ENCODE measurements at places on chromosomes 3 and 15.
A peak's percentile ranks its signal among the peaks of the same experiment; 100 is the strongest.

- peak; percentile 41 for DNase-seq
These were observed 18.7 kb downstream of the LRTM1 start for GRCh38 chr3:54909191-54909590.

GRCh38 chr3:110957247-110958025, 114.2 kb upstream of the NECTIN3 start:
- DNase-seq = no peak

- DNase-seq = no peak
These were observed 8.6 kb downstream of the NT5DC2 start for GRCh38 chr3:52524752-52525679.

GRCh38 chr3:188156056-188156455, 2.1 kb downstream of the LPP start:
- no peak for DNase-seq

DNA sequence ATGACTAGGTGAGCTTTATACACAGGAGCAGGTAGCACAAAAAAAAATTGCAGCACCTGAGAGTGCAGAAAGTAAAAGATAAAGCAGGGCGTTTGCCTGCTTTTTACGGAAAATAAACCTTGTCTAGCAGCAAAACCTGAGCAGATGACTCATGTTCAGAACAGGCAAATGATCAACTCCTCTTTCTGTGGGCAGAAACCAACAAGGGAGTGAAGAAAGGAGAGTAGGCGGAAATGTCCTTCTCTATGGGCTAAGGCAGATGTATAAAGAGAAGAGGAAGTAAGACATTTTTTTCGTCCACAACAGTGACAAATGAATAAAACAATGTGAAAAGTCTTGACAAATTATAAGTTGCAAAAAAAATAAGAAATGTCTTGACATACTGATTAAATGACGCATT, 24.5 kb upstream of the GMNC start:
- DNase-seq = no peak

DNA sequence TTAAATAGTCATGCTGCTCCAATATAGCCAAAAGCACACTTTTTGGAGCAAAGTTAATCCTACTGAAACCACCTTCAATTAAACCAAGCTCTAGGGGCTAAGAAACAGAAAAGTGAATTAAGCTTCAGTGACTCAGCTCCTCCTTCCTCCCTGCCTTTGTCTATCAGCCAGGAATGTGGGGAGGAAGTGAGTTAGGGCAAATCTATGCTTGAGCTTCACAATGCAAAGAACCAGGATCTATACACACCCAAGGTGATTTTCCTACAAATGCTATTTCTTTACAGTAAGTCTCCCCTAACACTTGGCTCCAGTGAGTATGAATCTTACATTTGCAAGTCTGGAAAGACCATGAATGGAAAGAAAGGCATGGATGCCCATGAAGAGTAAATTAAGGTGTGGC, 212.1 kb downstream of the P3H2 start:
- no peak for DNase-seq

DNA sequence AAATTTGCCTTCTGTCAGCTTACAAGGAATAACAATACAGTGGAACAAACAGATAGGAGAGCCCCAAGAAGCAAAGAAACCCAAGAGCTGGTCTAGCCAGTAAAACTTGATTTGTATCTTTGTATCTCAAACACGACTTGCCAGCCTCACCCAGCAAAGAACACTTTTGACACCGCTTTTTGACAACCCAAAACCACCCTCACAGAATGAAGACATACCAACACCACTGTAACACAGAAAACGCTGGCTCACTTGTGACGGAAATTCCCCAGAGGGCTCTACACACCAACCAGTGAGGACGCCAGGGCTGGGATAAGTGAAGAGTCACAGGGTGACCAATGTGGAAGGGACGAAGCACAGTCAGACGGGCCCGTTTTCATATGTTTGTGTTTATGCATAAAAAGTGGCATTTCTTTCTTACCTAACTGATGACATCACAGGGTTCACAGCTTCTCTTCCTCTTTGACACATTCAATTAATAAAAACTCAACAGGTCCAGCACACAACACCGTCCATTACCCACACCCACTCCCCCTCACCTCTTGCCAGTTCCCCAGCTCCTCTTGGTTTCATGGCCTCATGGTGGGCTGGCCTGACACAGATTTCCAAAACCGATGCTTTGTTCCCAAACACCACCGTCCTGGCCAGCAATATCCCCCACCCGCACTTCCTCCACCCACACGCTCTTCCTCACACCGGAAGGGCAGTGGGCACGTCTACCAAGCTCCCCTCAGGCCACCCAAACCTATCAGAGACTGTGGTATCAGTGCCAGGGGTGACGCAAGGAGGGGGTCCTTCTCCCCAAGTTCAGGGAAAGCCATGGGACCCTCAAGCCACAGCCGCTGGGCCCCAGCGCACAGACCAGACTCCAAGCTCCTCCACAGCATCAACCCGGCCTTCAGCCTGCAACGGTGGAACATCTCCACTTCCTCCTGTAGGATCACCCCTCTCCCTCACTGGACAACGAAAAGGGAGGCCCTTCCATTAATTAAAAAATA, 94.2 kb downstream of the ADAMTS17 start:
- DNase-seq = no peak

GRCh38 chr15:69072906-69073305, 58.4 kb downstream of the NOX5 start:
- DNase-seq = no peak

DNA sequence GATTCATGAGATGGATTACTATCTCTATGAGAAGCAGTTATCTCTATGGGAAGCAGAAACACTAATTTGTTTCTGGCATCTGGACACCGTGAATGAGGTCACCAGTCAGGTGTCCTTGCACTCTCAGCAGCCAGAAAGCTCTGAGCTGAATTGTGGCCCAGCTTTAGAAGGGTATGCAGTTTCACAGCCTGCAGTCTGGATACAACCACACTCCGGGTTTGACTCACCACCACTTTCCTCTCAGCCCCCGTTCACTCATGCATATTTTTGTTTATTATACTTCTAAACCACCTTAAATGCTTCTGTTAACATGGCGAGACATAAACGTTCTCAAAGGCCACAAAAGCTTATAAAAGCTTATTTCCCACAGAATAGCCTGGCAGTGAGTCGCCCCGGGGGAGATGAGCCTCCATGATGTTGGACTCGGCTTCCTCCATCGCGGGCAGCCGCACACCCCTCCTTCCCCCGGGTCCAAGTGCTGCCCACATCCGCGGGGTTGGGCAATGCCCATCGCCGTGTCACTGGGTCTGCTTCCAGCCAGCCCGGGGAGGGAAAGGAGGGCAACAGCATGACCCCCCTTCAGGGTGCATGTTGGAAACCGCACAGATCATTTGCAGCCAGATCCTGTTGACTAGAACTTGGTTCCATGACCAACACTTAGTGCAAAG, 16.8 kb upstream of the SLC41A3 start:
- DNase-seq = no peak

DNA sequence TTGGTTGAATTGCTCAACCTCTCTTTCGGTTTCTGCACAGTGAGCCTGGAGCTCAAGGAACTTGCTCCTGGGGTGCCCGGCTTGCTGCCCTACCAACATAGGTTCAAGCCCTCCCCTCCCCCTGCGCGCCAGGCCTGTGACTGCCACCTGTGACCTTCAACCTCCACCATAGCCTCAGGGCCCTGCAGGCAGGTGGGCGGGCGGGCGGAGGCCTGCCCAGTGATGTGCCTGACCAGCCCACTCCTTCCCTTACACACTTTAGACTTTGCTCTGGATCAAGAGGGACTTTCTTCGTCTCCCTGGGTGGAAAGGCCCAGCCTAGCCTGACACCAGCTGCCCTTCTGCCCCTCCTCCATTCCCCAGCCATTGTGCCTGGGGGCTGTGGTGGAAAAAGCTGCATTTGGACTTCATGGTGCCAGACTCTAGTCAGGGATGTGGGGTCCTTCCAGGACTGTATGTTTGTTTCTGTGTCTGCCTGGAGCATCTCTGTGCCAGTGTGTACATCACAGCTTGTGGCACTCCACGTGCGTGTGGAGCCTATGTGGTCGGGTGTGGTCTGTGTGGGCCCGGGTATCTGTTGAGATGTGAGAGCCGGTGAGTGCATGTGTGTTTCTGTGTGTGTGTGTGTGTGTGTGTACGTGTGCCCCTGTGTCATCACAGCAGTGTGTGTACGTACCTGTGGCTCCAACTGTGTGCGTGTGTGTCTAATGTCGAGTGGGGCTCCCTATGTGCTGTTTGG, 9.5 kb downstream of the PRKCD start:
- DNase-seq = no peak

GRCh38 chr3:32292085-32292796, 53.8 kb downstream of the CMTM8 start:
- DNase-seq = no peak

DNA sequence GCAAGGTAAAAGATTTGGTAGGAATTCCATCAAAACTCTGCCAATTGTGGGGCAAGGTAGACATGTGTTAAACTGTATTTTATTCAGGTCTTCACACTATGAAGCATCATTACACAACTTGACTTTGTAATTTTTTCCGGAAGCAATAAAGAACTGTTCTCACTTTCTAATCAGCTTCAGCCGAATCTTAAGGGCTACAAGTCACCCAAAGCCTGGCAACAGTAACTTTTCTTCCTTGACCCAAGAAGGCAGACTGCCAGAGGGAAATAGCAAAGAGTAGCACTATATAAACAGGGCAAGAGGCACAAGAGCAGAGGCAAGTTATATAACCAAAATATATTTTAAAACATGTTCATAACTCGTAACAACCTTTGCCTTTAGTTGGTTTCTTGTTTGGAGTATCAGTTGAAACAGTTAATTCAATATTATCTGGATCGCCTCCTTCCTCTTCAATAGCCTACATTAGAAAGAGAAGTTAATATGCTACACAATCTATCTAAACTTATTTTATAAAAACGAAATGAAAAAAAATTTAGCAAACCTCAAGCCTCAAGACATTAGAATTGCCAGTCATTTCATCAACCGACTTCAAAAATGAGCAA, 1.4 kb downstream of the SLTM start:
- no peak for DNase-seq

DNA sequence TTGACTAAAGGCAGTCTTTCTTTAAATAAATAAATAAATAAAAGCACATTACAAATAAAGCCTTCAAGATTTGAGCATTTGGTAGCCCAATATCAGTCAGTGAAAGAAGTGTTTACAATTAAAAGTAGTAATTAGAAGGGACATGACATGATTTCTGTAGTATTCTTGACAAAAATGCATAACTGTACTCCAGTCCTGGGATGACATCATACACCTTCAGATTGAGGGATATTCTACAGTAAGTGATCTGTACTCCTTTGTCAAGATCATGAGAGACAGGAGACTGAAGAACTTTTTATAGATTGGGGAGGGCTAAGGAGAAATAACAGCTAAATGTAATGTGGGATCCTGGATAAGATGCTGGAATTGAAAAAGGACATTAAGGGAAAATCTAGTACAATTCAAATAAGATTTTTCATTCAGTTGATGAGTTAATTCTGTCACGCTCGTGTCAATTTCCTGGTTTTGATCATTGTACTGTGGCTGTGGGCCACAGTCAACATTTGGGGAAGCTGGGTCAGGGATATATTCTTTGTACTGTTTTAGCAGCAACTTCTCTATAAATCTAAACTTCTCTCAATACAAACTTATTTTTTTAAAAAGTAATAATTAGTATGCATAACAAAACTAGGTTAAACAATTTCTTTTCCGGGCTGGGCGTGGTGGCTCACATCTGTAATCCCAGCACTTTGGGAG, 314.8 kb downstream of the PTPRG start:
- no peak for DNase-seq

DNA sequence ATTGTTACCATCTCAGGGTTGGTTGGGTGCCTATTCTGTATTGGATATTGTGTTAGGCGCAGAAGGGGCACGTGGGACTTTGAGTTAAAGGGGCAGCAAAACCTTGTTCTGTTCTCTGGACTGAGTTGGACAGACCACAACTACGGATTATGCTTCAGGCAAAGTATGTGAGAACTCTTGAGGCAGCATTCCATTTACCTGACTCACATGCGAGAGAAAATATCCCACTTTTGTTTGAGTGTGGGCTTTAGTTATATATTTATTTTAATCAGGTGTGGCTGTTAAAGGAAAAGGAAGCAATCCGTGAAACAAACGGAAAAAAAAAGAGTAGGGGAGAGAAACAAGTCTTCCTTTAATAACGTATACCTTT, 627 bp upstream of the PLS1 start:
- no peak for DNase-seq

- DNase-seq = peak; percentile 11
These were observed 1.1 kb upstream of the INTS14 start for GRCh38 chr15:65611888-65612615.

DNA sequence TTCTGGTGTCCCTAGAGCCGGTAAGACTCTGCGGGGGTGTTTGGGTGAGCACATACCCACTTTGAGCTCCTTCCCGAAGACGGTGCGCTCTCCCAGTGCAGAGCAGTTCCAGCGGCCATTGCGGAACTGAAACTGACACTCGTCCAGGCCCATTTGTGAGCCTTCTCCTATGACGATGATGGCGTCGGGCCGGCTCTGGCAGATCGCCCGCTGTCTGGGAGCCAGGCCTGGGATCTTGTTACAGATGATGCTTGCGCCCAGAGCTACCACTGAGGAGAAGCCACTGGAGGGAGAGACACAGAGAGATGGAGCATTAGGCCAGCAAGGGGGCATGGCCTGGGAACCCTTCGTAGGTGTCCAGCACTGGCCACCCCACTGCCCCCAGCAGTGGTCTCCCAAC, 5.0 kb downstream of the WNT7A start:
- DNase-seq = no peak

- no peak for DNase-seq
These were observed 1.3 kb upstream of the CBLB start for GRCh38 chr3:105869861-105870755.

GRCh38 chr3:52140769-52141168, 13.5 kb downstream of the POC1A start:
- DNase-seq = no peak

DNA sequence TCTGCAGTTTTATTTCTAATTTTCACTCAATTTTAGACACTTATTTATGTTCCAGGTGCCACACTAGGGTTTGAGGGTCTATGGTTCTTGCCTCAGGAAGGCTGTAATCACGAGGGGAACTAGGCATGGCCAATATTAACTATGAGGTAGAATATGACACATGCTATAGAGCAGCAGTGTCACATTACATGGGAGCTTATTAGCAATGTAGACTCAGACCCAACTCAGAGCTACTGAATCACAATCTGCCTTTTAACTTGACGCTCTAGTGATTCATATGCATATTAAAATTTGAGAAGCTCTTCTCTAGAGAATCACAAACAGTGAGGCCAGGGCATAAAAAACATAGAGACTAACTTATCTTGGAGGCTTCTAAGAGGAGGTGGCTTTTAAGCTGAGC, 32.8 kb upstream of the MRPL3 start:
- no peak for DNase-seq

DNA sequence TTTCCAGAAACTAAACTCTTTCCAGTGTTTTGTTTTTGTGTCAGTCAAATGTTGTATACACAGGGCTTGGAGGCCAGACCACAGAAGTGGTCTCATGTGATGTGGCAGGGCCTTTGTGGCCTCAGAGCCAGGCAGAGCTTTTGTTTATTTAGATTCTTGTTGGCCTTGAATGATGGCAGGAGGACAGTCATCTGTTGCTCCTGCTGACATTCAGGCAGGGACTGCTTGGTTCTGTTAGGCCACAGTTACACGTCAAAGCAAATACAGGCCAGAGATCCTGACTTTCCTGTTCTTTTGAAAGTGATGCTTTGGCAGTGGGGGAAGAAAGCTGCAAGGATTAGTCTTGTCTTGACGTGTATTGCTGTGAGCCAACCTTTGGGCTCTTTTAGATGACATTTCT, 325.1 kb downstream of the CACNA2D3 start:
- no peak for DNase-seq

All from WERI-Rb-1 (cell line).